ENCODE measurements at places on chromosomes 5 and 9.

GRCh38 chr9:20144197-20144596, 355.4 kb upstream of the SLC24A2 start:
- DNase-seq = no peak

GRCh38 chr5:100777680-100778300, 125.3 kb downstream of the ST8SIA4 start:
- no peak for DNase-seq

DNA sequence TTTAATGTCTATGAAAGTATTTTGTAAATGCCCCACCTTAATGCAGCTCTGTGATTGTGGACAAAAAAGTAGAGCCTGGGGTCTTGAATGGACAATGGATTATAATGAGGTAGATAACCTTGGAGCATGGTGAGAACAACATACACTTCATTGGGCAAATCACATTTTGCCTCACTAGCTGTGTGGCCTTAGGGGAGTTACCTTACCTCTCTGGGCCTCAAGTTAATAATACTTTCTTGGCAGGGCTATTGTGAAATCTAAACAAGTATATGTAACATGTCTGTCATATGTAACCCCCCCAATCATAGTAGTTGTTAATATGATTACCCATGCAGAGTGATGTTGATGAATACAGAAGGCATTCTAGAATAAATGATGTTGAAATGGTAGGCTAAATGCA, 213.6 kb upstream of the ANKRD55 start:
- DNase-seq = no peak

DNA sequence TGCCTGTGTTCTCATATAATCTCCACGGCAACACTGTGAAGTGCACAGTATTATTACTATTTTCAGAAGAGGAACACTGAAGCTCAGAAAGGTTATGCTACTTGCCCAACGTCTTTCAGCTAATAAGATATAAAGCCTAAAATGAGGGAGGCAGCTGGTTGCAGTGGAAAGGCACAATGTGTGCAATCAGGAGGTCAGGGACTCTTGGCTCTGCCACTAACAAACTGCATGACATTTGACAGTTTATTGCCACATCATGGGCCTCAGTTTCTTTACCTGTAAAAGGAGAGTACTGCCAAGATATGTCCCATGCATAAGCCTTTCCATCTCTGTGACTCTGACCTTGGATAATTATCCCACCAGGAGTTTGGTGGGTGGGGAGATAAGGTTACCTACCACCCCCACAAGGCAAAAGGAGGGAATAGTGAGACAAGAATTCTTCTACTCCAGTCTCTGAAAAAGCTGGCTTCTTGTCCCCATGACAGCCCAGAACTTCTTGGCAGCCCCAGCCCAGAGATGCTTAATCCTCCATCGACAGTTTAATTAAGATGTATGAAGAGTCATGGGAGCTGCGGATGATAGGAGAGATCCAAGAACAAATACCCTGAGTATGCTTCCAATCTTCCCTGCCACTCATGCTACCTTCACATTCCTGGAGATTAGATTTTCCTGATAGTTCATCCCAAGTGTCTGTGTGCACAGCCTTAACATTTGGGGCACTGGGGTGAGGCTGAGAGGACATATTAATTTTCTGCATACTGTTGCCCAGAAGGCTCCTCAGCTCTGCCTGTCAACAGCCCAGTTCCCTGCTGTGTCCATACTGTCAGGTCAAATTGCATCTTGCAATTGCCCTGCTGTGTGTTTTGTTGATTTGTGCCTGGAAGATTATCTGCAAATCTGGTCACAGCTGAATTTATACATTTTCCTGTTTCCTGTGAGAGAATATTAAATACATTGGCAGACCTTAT, 271.2 kb downstream of the FAM114A2 start:
- DNase-seq = no peak

DNA sequence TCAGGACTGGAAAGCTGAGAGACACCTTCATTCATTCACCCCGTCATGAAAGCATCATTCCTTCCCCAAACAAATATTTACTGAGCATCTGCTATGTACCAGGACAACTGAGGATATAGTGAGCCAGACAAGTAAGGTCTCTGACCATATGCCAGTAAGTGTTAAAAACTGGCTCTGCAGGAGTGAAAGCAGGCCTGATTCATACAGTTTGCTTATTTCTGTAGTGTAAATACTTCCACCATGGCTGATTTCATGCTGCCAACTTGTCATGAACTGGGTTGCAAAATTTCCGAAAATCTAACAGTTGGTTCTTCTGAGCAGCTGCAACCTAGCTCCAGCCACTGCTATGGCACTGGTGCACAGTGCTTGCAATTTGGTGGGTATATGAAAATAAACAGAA, 68.1 kb downstream of the YIPF5 start:
- DNase-seq = no peak

- DNase-seq = no peak
Observed at GRCh38 chr5:30475429-30475828, 718.1 kb upstream of the CDH6 start.

GRCh38 chr9:132125944-132126679, 35.7 kb upstream of the NTNG2 start:
- DNase-seq = peak; percentile 5

- DNase-seq = no peak
Observed at GRCh38 chr9:69173497-69173890, 583 bp upstream of the TJP2 start.

DNA sequence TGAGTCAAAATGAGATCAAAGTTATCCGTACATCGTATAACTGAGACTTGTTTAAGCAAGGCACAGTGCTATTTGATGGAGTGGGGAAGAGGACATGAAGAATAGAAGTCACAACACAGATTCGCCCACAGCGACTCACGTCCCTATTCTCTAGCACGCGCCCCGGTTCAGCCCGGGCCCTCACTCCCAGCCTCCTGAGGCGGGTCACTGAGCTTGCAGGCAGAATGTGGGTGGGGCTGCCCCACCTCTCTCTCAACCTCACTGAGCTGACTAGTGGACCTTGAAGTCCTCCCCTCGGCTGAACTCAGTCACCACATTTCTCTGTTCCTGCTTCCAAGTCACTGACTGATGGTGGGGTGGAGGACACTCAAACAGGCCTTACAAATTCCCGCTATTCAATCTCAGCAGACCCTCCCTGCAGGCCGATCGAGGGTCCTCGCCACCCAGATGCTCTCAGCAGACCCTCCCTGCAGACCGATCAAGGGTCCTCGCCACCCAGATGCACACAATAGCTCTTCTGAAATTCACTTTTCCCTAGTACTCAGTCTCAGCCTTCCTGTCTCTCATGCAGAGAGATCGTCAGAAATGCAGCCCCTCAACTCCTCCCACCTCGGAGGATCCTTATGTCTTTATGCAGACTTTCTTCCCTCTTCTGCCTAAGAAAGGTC, 12.9 kb downstream of the GLDC start:
- no peak for DNase-seq

- no peak for DNase-seq
Observed at GRCh38 chr9:14926941-14927624, 16.9 kb upstream of the FREM1 start.

GRCh38 chr9:36656842-36657241, 84.1 kb downstream of the MELK start:
- DNase-seq = no peak

GRCh38 chr9:76902395-76902794, 3.5 kb downstream of the PRUNE2 start:
- DNase-seq = no peak

GRCh38 chr5:35205186-35205585, 25.1 kb downstream of the PRLR start:
- no peak for DNase-seq

DNA sequence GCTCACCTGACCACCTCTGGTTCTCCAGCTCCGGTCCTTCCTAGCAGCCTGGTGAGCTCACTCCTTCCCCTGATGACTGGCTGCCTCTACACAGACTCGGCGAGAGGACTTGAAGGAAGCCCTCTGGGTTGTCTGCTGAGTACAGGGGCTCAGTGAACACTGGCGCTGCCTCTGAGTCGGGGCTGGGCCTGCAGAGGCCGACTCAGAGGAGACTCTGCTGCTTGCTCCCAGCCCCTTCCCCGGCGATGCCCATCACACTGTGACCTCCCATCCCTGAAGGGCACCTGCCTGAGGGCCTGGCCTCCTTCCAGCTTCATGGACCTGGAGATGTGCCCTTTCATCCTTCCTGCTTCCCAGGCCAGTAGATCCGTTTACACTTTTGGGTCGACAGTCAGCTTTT, 22.0 kb downstream of the CRB2 start:
- DNase-seq = no peak

DNA sequence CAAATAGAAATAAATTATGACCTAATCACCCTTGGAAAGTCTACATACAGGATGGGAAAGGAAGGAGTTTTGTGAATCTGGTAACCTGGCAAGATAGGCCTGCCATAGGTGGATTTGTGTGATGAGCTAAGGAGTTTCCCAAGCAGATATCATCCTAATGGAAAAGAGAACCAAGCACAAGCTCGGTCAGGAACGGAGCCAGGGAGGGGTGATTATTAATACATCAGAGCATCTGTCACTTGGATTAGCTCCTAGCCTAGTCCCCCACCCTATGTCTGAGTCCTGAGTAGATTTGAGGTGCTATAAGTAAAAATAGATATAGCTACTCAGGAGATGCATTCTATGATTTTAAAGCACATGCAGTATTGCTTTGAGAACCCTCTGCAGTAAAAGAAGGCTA, 57.3 kb upstream of the SMARCA2 start:
- no peak for DNase-seq

DNA sequence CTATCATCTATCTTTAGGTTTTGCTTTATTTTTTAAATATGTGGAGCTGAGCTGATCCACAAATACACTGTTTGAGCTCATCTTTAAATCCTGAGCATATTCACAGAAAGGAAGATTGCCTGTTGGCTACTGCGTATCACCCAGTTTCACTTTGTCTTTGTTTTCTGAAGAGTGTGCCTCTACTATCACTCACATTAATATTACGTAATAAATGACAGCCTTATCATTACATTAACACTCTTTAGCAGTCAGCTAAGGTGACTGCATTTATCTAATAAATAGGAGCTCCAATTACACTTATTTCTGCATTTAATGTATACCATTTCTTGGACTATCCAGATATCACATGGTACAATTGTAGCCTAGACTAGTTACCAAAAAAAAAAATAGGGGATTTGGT, 511.7 kb downstream of the NR2F1-AS1 start:
- DNase-seq = no peak

DNA sequence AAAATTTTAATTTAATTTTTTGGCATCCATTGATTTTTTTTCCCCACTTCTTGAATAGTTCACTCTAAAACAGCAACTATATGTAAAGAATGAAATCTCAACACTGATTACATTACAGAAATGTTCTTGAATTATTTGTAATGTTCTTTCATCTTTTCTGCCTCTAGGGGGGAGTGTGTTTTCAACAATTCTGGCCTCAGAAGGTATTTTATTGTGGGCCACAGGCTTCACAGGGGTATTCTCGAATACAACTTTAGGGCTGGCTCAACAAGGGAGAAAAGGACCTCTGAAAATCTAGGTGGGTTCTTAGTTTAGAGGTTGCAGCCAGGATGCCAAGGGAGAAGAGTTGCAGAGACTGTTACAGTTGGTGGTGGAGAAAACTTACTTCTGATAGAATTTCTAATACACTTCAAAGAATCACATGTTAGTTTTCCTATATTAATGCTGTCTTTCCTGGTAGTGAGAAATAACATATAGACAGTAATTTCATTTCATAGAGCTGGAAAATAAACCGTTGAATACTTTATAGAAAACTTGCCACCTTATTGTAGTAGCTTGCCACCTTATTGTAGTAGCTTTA, 3.6 kb upstream of the NPR3 start:
- DNase-seq = no peak

DNA sequence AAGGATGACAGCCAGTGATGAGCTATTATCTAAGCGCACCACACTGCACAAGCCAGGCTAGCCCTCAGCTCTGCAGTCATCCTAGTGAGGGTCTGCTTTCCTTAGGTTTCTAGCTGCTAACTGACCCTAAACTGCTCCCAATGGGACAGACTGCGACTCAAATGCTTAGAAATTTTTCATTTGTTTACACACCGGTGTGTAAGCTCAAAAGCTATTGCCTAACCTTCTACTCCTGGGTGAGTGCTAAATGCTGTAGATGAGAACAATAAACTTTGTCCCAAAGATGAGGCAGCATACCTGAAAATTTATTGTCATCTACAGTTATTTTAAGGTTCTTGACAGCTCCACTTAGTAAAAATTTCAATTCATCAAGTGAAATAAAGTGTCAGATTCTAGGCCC, 311.4 kb downstream of the TMEM167A start:
- DNase-seq = no peak

DNA sequence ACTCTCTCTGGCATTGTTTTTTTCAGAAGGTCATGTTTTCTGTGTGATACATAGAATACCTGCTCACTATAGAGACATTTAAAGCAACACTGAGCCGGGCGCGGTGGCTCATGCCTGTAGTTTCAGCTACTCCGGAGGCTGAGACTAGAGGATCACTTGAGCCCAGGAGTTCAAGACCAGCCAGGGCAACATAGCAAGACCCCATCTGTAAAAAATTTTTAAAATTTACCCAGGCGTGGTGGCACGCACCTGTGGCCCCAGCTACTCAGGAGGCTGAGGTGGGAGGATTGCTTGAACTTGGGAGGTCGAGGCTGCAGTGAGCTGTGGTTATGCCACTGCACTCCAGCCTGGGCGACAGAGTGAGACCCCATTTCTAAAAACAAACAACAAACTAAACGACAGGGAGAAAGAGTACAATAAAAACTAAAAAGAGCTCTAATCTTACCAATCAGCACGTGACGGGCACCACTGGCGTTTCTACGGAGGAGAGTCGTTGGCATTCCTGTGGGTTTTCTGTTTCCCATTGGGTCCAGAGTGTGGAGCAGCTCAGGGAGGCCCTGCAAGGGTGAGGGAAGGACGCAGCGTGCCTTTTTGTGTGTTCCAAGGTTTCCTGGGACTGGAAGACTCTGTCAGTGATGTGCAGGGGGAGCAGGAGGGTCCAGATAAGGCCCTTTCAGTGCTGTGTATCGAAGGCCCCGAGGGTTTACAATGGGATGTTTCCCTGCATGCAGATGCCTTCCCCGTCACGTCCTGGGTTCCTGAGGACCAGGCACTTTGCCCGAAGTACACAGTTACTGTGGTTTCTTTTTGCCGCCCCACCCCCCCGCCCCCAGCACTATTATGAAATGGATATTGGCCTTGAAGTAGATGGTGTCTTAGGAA, 7.2 kb upstream of the RNU6ATAC start:
- no peak for DNase-seq

DNA sequence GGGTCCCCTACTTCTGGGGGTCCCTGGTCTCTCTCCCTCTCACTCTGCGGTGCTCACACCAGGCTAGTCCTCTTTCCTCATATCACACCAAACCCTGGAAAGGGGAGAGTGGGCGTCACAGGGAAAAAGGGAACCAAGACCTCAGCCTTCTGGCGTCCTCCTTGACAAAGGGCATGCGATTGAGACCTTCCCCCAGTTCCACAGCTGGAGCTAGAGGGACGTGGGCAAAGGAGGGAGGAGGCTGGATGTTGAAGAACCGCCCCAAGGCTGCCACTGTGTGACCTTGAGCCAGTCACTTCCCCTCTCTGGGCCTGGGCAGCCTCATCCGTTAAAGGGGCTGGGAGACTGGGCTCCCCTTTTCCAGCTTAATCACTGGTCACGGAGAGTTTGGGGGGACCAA, 18.5 kb upstream of the TOR2A start:
- DNase-seq = no peak

DNA sequence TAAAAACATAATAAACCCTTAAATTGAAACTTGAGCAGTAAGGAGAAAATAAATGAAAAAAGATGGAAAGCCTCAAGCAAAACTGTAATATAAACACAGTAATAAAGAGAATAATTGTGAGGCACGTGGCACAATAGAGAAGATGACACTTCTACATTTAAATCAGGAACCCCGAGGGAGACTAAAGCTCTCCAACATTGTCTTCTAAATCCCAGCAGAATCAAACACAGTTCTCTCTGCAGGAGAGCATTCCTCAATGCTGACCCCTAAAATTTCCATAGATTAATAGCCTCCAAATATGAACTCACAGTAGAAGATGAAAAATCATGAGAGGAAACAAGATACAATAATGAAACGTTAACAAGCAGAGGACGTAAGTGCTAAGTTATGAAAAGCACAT, 721.2 kb upstream of the COX7C start:
- no peak for DNase-seq
